Stimulated activated CD8-positive, alpha-beta memory T cell treated with anti-CD3 and anti-CD28 coated beads, Interleukin-7, amount 100 ng/mL, for 48 hours (primary cell): ENCODE measurements at places on chromosomes 11 and 22.
A peak's percentile ranks its signal among the peaks of the same experiment; 100 is the strongest.

DNA sequence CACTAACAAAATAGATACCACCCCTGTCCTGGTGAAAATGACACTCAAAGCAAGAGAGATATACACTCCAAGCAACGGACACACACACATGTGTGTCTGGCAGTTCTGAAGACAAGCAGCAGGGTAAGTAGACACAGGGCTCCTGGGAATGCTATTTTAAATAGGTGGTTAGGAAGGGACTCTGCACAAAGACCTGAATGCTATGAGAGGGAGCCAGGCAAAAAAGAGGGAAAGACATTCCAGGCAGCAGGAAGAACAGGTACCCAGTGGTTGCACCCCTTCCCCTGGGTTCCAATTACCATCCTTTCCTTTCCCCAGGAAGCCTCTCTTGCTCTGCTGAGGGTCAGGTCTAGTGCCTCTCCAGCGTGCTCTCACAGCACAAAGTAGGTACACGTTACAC is 3.0 kb downstream of the UFD1 start:
- no peak for DNase-seq

- DNase-seq = no peak
Measured at GRCh38 chr22:41518048-41518347, 26.3 kb downstream of the POLR3H start.

DNA sequence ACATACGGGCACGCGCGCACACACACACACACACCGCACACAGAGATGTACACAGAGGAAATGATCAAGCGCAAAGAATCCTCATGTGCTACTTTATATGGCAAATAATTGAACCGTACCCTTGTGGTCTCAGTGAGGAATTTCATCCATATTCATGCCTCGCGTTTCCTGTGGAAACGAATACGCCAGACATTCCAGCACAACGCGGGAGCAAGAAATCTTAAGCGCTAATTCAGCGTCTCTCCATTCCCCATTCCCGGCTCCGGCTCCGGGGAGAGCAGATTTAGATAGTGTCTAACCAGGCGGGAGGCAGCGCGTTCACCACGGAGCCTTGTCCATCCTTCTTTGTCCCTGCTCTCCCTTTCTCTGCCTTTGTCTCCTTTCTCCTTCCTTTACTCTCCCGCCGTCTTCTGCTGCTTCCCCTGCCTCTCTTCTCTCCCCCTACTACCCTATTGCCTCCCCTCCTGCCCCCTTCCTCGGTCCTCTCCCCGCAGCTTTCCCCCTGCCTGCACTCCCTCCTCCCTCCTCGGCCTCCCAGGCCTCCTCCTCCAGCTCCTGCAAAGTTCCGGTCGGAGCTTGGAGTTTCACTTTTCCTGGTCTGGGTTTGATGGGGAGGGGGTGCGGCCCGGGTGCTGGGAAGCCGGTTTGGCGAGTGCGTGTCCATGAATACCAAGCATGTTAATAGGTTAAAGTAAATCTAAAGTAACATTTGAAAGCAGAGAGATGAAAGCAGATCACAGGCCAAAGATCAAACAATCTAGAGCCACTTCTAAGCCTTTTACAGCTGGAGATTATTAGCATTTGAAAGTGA is 579.3 kb downstream of the BUD13 start:
- DNase-seq = no peak

DNA sequence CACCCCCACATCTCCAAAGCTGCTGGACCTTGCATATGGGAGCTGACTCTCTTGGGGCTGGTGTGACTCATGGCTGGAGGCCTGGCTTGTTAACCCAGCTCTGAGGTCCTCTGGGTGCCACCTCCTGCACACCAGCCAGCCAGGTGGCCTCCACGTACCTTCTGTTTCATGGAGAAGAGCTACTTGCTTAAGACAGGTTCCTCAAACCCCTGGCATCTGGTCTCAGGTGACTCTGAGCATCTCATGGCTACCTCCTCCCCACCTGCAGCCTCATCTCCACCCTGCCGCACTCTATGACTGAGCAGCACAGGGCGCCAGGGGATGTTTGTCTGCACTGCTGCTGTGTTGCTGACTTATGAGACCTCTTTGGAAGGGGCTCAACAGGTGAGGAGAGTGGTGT is 55.7 kb downstream of the BCR start:
- DNase-seq = no peak

GRCh38 chr11:75778962-75779361 is 10.4 kb downstream of the DGAT2 start:
- no peak for DNase-seq

- no peak for DNase-seq
Measured at GRCh38 chr11:98027652-98028051, 993.1 kb upstream of the CNTN5 start.

- DNase-seq = no peak
Measured at GRCh38 chr11:75112200-75112599, 15.5 kb upstream of the OR2AT4 start.

GRCh38 chr22:46063846-46064227 is 86.5 kb upstream of the PPARA start:
- DNase-seq = no peak

DNA sequence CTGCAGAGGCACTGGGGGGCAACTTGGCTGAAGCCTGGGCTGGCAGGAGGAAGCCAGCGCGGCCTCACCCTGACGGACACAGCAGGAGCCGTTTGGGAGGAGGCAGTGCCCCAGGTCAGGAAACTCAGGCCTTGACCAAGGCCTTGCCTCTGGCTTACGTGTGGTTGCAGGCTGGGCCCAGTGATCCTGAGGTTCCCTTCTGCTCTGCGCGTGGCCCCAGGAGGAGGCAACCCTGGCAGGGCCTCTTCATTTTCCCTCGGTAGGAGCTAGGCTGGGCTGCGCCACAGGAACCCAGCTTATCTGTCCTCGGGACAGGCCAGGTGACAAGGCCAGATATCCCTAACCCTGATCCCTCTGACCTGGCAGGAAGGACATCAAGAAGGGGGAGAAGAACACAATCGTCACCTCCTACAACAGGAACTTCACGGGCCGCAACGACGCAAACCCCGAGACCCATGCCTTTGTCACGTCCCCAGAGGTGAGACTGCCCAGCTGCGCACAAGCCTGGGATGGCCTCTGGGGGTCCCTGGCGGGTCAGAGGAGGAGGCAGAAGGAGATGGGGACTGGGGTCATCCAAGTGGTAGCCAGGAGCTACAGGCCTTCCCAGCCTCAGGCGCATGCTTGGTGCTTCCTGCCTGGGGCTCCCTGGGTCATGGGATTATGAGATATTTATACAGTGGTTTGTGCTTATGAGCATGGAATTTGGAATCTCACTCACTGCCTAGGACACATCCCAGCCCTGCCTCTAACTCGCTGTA is 20.6 kb downstream of the POLR3H start:
- no peak for DNase-seq

DNA sequence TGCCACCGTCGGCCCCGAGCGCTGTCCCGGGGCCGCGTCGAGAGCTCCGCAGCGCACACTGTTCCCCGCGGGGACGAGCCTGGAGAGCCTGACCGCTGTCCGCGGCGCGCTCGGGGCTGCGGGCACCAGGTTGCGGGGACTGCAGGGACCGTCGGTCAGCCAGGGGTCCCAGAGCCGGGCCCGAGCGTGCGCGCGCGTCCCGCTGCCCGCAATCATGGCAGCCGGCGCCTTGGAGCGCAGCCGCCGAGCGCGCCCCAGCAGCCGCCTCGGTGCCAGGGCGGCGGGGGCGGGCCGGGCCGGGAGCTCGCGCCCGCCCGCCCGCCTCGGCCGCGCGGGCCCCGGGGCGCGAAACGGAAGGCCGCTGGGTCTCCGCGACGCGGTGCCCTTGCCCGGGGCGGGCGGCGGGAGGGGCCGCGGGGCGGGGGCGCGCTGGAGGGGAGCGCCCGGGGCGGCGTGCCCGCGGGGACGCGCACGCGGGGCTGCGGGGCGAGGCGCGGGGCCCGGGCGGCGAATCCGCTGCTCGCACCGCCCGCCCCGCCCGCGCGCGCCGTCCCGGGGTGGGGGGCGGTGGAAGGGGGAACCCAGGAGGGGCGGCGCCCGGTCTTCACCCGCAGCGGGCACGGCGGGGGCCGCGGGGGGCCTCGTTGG is 79.4 kb upstream of the PPARA start:
- DNase-seq = no peak

DNA sequence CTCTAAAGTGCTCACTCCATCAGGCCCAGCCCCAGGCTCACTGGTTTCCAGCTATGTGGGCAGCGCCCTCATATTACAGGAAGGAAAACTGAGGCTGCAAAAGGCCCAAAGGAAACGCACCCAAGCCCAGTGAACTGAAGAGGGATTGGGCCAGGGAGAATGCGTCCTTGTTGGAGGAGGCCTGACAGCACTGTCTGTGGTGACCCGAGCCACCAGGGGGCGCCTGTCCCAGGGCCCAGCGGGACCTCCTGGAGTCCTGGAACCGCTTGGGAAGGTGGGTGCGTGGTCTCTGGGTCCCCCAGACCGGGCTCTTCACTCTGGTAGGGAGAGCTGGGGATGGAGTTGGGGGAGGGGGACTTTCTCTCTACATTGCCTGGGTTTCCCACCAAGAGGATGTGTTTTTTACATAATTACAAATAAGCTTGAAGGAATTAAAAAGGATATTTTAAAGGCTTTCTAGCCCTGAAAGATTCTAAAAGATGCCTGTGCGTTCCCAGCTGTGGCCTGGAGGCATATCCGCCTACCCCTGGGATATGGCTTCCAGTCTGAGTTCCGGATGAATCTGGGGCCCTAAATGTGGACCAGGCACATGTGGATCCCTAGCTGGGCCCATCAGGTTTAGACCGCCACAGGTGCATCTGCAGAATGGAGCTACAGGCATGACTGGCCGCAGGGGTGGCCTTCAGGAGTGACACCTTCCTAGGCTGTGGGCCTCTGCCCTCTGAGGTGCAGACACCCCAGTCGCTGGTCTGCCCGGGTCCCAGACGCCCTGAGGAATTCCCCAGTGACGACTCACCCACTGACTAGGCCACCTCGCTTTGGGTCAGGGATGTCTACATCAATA is 4.2 kb downstream of the SPI1 start:
- DNase-seq = peak; percentile 74

DNA sequence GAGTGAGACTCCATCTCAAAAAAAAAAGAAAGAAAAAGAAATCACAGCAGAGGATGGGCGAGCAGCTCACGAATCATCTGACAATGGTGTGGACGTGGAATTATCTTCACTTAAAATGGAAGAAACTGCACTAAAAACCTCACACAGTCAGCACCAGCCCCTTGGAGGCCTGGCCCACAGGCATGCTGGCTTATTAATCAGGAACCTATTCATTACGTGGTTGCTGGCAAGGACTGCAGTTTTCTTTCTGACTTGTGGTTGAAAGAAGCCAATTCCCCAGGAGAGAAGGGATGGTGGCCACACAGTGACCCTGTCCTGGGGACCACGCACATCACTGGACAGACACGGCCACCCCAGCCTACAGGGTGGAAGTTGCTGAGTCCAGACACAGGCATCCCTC is 401.1 kb downstream of the CTTN start:
- no peak for DNase-seq

GRCh38 chr11:71301858-71302533 is 49.6 kb upstream of the SHANK2 start:
- DNase-seq = no peak

GRCh38 chr11:9385327-9385899 is 961 bp downstream of the IPO7 start:
- no peak for DNase-seq

DNA sequence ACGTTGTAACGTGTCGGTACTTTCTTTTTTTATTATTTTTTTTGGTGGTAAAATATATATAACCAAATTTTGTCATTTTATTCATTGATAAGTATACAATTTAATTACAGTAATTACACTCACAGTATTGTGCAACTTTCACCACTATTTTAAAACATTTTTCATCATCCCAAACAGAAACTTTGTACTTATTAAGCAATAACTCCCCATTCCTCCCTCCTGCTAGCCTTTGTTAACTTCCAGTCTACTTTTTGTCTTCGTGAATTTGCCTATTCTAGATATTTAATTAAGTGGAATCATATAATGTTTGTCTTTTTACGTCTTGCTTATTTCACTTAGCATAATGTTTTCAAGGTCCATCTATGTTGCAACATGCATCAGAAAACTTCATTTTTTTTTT is 58.5 kb downstream of the STIM1 start:
- DNase-seq = no peak

DNA sequence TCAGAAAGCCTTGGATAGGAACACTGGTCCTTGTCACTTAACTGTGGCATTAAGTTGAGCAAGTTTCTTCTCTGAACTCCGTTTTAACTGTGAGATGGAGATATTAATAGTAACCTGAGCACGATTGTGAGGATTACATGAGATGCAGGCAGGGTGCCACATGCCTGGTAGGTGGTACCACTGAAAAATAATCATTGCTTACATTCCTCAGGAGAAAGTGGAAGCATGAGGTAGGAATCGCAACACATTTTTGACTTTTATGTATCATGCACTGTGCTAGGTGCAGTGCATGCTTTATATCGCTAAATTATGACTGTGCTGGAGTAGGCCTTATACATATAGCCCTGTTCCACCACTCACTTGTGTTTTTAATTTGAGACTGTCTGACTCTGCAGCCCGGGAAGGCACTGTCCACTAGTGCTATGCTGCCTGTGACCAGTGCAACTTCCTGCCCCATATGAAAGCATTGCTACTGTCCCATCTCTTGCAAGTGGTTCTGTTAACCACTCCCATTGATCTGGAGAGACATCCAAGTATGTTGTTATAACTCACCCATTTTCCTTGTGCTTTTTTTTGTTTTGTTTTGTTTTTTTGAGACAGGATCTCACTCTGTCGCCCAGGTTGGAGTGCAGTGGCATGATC is 1.0 kb downstream of the UQCR10 start:
- DNase-seq = no peak

GRCh38 chr22:37559901-37560607 is at the start of gene CDC42EP1:
TSS of gene CDC42EP1 (plus strand) at chr22:37560480. CDS start at chr22:37566350, 5,870 bp downstream.
- no peak for DNase-seq

GRCh38 chr11:65130631-65131416 is 3.5 kb downstream of the SYVN1 start:
- no peak for DNase-seq

GRCh38 chr11:60078745-60079144 is 9.7 kb upstream of the MS4A2 start:
- no peak for DNase-seq

GRCh38 chr11:129652835-129653234 is 162.8 kb upstream of the TMEM45B start:
- no peak for DNase-seq

- DNase-seq = no peak
Measured at GRCh38 chr11:17314232-17314547, 37.4 kb upstream of the NCR3LG1 start.

DNA sequence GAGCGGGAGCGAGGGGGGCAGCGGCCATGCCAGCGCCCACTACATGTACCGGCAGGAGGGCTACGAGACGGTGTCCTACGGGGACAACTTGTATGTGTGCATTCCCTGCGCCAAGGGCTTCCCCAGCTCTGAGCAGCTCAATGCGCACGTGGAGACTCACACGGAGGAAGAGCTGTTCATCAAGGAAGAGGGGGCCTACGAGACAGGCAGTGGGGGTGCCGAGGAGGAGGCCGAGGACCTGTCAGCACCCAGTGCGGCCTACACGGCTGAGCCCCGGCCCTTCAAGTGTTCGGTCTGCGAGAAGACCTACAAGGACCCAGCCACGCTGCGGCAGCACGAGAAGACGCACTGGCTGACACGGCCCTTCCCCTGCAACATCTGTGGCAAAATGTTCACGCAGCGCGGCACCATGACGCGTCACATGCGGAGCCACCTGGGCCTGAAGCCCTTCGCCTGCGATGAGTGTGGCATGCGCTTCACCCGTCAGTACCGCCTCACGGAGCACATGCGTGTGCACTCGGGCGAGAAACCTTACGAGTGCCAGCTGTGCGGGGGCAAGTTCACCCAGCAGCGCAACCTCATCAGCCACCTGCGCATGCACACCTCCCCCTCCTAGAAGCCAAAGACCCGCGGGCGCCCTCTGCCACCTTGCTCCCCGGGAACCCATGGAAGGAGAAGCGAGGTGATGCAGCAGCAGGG is 20.9 kb upstream of the TMEM191C start:
- no peak for DNase-seq

GRCh38 chr11:30935861-30936260 is 349.7 kb upstream of the MPPED2 start:
- DNase-seq = no peak

- no peak for DNase-seq
Measured at GRCh38 chr11:113273720-113274119, 40.7 kb upstream of the TTC12 start.
